ENCODE measurements at places on chromosomes 3 and 15.
A peak's percentile ranks its signal among the peaks of the same experiment; 100 is the strongest.

- no peak for DNase-seq
These were observed 265.6 kb downstream of the FOXP1 start for GRCh38 chr3:71317749-71318457.

DNA sequence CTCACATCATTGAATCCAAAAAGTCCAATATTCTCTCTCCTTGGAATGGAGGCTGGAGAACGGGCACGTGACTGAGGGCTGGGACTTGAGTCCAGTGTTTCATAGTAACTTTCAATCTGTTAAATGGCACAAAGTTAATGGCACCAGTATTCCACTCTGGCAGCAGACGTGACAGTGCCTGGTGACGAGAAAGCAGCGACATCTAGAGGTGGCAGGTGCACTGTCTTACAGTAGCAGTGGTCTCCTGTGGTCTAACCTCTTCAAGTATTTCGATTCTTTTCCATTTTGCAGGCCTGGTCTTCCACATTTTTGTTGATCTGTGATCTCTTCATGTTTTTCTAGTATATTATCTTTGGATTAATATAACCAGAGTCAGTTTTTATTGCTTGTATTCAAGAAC lies 107.1 kb downstream of the OXSM start:
- peak; percentile 46 for DNase-seq

GRCh38 chr15:96002890-96003859 lies 327.3 kb upstream of the NR2F2 start:
- no peak for DNase-seq

- DNase-seq = no peak
These were observed 202.0 kb downstream of the GHSR start for GRCh38 chr3:172246107-172246844.

DNA sequence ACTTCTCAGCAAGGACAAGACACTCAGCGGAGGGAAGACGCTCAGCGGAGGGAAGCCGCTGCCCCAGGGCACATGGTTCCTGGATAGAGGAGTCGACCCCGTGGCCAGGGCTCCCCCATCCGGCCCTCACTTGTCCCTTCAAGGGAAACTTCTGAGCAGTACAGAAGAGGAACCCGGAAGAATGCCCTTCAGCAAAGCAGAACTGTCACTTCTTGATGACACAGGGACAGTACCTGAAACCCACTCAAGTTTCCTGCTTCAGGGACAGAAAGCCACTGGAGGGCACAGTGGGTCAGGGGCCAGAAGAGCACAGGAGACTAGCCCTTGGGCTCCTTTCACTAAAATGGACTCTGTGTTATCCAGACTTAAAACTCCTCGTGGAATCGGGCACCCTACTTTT lies 97.8 kb upstream of the RPL32 start:
- no peak for DNase-seq

DNA sequence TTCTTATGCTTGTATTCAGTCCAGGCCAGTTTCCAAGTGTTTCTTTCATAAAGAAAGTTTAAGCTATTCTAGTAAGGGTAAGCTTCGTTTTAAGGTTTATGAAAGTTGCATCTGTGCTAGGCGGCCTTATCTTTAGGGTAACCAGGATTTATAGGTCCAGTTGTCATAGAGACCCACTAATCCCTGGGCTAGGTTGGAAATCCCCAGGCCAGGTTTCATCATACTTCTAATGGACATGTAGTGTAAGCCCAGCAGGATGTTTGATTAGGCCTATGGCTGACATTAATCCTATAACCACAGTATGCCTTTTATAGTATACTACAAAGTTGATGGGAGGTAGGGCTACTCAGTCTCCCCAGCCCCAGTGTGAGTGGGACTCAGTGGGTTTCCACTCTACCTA lies 312.4 kb downstream of the CACNA2D3 start:
- peak; percentile 19 for DNase-seq

- DNase-seq = peak; percentile 89
These were observed 848 bp upstream of the CADPS start for GRCh38 chr3:62876064-62876463.

DNA sequence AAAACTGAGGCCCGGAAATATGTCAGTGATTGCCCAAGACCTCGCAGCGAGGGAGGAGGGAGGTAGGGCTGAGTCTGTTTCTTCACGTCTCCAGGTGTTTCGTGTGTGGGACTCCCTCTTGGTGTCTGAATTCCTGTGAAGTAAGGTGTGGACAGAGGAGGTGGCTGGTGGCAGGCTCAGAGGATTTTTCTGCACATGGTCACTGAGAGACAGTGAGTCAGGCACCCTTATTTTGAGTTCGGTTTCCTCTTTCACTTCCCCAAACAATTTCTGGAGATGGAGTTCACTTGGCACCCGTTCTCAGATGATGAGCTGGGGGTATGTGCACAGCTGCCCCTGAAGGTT lies 46.3 kb upstream of the VPS8 start:
- DNase-seq = no peak

GRCh38 chr3:128681369-128681829 lies 30.8 kb upstream of the RPN1 start:
- DNase-seq = no peak

GRCh38 chr15:90360746-90361145 lies 8.7 kb downstream of the ZNF774 start:
- DNase-seq = no peak

DNA sequence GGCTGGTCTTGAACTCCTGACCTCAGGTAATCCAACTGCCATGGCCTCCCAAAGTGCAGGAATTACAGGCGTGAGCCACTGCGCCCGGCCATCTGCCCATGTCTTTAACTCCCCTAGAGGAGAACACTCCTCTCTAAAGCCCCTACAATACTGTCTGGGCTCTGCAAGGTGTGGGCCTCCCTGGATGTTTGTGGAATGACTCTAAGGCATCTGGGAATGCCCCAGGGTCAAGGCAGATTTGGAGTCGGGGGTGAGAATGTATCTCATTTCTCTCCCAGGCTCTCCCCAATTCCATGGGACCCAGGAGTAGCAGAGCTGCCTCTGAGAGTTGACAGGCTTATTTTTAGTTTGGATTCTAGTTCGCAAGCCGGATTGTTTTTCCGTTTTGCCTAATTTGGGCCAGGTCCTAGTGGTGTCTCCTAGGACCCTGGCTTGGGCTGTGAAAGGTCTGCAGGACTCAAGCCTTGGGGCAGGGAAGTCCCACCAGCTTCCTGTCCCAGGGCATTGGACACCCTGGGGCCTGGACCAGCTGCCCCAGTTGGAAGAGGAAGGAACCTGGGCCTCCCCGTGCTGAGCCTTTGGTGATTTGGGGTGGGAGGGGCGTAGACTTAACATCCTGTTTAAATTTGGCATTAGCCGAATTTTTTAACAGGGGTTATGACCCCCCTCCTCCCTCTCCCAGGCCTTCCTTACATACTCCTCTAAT lies 53.5 kb downstream of the MAGEF1 start:
- DNase-seq = no peak

- DNase-seq = no peak
These were observed 65.1 kb downstream of the PIK3CB start for GRCh38 chr3:138769616-138770015.

GRCh38 chr3:79339846-79340245 lies 428.0 kb downstream of the ROBO1 start:
- peak; percentile 54 for DNase-seq
